ENCODE measurements at places on chromosomes 11 and 22.

- DNase-seq = no peak
Observed at GRCh38 chr11:23555085-23555484, 694.8 kb upstream of the CCDC179 start.

DNA sequence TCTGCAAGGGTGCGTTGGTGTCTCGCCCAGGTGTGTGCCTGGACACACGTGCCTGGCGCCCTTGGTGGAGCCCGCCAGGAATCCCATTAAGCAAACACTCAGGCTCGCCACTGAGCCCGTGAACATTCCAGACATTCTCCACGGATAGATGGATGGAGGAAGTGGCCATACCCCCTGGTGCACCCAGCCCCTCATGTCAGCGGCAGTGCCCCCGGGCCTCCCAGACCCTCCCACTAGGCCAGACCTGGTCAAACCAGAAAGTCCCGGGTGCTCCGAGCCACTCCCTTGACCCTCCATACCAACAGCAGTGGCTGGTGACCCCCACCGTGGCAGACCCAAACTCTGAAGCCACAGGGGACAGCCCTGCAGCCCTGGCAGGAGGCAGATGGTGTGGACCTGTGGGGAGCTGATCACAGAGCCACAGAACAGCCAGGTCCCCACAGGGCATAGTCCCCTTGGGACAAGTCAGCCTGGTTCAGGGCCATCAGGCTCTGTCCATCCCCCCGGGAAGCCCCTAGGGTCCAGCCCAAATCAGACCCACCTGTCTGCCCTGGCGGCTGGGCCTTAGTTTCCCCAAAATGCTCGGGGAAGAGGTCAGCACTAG lies 1.9 kb downstream of the EPS8L2 start:
- no peak for DNase-seq

GRCh38 chr22:45242778-45243191 lies 2.1 kb upstream of the KIAA0930 start:
- DNase-seq = no peak

GRCh38 chr11:59643390-59643789 lies 25.4 kb downstream of the PATL1 start:
- no peak for DNase-seq

DNA sequence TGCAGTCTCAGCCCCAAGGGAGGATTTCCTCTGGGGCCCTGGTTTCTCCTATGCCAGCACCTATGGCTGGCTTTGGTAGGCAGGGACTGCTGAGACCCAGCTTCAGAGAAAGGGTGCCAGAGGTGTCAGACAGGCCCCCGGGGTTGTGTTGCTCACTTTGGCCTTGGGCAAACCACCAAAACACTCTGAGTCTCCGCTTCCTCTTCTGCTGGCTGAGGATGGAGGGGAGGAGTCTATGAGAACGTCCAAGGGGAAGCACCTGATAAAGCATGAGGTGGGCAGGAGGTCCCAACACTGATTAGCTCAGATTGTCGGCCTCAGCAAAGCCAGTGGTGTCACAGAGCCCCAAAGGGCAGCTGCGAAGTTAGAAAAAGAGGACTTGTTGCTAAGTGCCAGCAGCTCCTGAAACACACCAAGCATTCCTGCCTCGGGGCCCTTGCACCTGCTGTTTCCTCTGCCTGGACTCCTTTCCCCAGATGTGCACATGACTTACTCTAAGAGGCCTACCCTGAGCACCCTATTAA lies 10.5 kb downstream of the SMTNL1 start:
- no peak for DNase-seq

DNA sequence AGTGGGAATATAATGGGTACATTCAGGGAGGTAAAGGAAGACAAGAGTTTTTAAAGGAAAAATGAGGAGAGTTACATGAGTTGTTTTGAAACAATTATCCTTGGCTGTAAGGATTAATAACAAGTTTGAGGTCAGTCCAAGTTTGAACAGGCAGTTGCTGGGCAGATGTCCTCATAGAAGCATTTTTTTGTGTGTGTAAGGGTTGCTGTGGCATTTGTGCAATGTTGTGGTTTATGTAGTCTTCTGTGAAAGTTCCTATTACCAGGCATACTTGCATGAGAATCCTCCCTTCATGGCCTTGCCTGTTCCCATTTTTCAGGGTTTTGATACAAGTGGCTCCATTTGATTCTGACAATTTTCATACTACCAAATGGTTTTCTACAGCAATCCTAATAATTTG lies 400.2 kb downstream of the KCNA4 start:
- no peak for DNase-seq

GRCh38 chr11:26442131-26442530 lies 110.2 kb downstream of the ANO3 start:
- DNase-seq = no peak

GRCh38 chr11:105699203-105699602 lies 89.3 kb downstream of the GRIA4 start:
- no peak for DNase-seq

- DNase-seq = no peak
Observed at GRCh38 chr11:33344611-33345010, 87.4 kb downstream of the HIPK3 start.

DNA sequence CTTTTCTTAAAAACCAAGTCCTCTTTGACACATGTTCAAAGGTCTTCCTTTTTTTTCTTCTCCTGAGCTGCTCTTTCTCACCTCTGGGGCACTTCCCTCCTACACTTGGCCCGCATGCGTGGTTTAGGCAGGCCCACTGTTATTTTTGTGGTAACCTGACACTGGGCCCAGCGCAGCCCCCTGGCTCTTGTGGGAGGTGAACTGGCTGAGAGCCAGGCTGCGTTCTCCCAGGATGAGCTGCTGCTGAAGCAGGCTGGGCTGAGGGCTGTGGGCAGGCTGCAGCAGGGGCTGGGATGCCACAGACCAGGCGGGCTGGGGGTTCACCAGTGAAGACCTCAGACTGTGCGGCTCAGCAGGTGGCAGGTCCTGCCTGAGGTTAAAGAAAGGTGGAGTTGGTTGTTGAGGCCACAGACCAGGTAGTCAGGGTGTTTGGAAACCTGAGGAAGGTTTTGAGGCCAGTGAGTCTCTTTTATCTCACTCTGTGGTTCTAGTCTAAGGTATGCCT lies 72.4 kb downstream of the TEAD1 start:
- DNase-seq = no peak

DNA sequence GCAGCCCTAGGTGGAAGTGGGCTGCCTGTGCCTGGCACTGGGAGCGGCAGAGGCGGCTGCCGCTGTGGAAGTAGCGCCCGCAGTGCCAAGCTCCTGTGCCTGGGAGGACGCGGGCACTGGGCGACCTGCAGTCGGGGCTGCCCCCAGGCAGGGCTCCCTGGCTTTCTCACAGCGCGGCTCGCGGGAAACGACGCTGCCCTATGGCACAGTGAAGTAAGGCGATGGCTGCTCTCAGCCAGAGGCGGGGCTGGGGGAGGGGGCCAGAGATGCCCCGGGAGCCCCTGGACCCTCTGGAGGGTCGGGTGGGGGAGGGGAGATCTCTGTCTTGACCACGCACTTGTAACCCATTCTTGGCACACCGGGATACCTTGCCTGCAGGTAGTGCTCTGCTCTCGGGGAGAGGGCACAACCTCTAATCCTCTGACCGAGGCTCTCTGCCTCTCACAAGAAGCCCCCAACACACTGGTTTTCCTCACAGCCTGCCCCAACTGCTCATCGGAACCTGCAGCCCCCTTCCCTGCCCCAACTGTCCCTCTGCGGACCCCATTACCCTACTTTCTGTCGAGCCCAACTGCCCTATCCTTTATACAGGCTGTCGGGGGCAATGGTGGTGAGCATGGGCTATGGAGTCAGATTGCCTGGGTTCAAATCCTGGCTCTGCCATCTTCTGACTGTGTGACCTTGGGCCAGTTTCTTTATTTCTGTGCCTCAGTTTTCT lies 32.2 kb upstream of the TRIM29 start:
- no peak for DNase-seq

DNA sequence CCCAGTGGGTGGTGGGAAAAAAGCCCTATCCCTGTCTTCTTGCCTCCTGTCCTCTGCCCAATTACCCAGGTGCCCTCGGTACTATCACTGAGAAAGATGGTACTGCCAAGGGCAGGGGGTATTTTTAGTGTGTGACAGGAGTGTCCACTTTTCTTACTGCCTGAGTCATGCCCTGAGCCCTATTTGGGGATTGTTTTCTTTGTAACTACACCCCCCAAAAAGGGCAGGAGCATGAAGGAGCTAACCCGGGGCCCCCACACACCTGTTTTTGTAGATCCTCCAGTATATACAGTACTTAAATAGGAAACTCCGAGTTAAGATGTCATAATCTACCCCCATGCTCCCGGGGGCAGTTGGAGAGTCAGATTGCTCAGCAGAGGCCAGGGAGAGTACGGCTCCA lies 3.8 kb downstream of the SMTNL1 start:
- DNase-seq = no peak

DNA sequence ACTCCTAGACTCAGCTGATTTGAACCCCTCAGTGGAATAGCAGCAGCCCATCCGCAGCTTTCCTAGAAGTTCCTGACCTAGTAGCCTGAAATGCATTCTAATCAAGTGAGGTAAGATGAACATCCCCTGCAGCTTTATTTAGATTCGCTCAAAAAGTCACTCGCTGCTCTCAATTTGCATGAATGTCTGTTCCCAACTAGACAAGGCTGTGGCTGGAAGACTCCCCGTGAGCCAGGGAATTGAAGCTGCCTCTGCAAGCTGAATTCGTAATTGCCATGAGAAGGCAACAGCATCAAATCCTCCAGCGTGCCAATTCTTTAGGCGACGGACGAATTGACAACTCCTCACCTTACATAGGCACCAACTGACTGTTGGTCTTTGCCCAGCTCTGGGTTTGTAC lies 17.1 kb upstream of the SCN3B start:
- no peak for DNase-seq

GRCh38 chr11:84497981-84498411 lies 1129.1 kb downstream of the DLG2 start:
- DNase-seq = no peak

DNA sequence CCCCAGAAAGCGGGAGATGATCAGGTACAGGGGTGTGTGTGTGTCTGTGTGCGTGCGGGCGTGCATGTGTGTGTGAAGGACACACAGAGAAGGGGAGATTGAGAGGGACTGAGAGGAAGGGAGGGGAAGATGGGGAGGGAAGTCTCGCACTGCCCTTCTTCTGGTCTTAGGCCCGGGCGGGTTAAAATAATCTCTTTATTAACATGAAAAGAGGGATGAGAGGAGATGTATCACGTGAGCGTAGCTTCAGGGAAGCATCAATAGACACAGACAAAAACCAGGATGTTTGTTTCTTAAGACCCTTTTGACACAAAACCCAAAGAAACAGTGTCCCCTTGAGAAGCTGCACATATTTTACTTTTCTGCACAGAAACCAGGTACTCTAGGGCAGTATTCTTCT lies 347.3 kb downstream of the BRD1 start:
- DNase-seq = no peak

DNA sequence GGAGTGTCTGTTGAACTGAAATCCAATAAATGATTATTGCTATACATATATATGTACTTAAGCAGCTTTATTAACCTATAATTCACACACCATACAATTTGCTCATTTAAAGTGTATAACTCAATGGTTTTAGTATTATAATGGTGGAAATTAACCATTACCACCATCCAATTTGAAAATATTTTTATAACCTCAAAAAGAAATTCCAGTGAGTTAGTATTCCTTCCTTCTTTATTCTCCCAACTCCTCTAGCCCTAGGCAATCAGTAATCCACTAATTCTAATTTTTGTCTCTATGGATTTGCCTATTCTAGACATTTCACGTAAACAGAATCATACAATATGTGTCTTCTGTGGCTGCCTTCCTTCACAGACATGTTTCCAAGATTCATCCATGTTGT lies 64.8 kb downstream of the MAPK1 start:
- no peak for DNase-seq
